A172 (cell line): ENCODE measurements at places on chromosomes 11 and 22. TPM values are rescaled to one million over a fixed set of nuclear protein-coding genes. Genes with fewer than 3 reads are reported as not detected.

TYR gene
- total RNA-seq, result not detected in 2 replicates

FOLR3 gene
- not detected in 2 replicates for total RNA-seq

APOL5 gene
- total RNA-seq, result not detected in 2 replicates

OR52E8 gene
- not detected in 2 replicates for total RNA-seq

CDCA5 gene
- total RNA-seq, result 40.0 and 49.5 TPM in 2 replicates

P2RY6 gene
- not detected in 2 replicates for total RNA-seq

RTN4RL2 gene
- 0.64 and 1.6 TPM in 2 replicates for total RNA-seq

ARHGAP42 gene
- 15.8 and 17.1 TPM in 2 replicates for total RNA-seq

SDHAF2 gene
- total RNA-seq, result 40.3 and 40.6 TPM in 2 replicates

MMP7 gene
- 0.28 TPM in 1 of 2 replicates, not detected in the other for total RNA-seq

YAP1 gene
- 33.2 and 44.5 TPM in 2 replicates for total RNA-seq

P4HA3 gene
- 0.48 and 1.5 TPM in 2 replicates for total RNA-seq

ENTHD1 gene
- total RNA-seq, result not detected in 2 replicates

CD151 gene
- total RNA-seq, result 892 and 998 TPM in 2 replicates

MIOX gene
- total RNA-seq, result not detected in 2 replicates

PRAME gene
- 53.8 and 57.4 TPM in 2 replicates for total RNA-seq

FAM227A gene
- total RNA-seq, result 0.83 and 2.5 TPM in 2 replicates

HOATZ gene
- not detected in 2 replicates for total RNA-seq

ANGPTL5 gene
- not detected in 2 replicates for total RNA-seq

CDHR5 gene
- total RNA-seq, result not detected in 2 replicates

CD3D gene
- total RNA-seq, result not detected in 2 replicates

ARHGAP8 gene
- total RNA-seq, result not detected in 2 replicates

MLC1 gene
- total RNA-seq, result 0.02 and 0.10 TPM in 2 replicates

NTM gene
- total RNA-seq, result 1.4 and 2.9 TPM in 2 replicates

ARHGEF17 gene
- total RNA-seq, result 9.8 and 25.0 TPM in 2 replicates

SLC22A25 gene
- not detected in 2 replicates for total RNA-seq

SCGB1C1 gene
- total RNA-seq, result not detected in 2 replicates

FADS2 gene
- 151 and 340 TPM in 2 replicates for total RNA-seq

TCN1 gene
- total RNA-seq, result 0.12 TPM in 1 of 2 replicates, not detected in the other
